RPMI7951 (cell line): ENCODE measurements at places on chromosomes 5 and 9. TPM values are rescaled to one million over a fixed set of nuclear protein-coding genes. Genes with fewer than 3 reads are reported as not detected.

- no peak for DNase-seq
These were observed 13.1 kb downstream of the RETREG1 start for GRCh38 chr5:16603701-16604100.

DNA sequence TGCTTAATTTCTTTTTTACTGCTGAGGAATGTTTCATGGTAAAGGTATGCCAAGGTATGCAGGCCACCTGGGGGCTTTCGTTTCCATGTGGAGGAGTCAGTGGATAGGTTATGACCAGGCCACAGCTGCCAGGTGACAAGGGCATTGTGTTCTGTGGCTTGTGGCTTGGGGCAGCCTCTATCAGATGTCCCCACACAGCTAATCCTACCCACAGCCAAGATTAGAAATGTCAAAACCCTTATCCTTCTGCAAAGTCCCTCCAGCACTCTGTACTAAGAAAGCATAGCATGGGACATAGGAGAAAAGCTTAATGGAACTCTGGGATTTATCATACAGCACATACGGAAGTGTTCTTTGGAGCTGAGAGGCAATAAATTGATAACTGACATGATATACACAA, 171.2 kb upstream of the S1PR3 start:
- peak; percentile 28 for DNase-seq

GRCh38 chr9:133585481-133586351, 23.5 kb downstream of the FAM163B start:
- peak; percentile 73 for DNase-seq

DNA sequence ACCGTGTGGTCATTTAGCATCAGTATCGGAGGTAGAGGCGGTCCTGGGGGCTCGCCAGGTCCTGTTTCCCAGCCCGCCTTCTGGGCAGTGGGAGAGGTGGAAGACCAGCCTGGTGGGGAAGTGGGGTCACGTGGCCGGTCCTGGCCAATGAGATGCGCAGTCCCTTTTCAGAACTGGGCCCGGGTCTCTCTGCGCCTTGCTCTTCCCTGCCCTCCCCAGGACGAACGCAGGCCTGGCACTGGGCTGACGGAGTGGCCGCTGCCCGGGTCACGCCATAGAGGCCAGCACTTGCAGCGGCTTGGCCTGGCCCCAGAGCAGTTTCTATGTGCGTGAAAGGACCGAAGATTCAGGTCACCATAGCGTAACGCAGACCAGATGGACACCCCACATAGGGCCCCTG, 97.6 kb downstream of the OLFM1 start:
- DNase-seq, result no peak

- no peak for DNase-seq
These were observed 5.0 kb downstream of the CDC42SE2 start for GRCh38 chr5:131268758-131269370.

DNA sequence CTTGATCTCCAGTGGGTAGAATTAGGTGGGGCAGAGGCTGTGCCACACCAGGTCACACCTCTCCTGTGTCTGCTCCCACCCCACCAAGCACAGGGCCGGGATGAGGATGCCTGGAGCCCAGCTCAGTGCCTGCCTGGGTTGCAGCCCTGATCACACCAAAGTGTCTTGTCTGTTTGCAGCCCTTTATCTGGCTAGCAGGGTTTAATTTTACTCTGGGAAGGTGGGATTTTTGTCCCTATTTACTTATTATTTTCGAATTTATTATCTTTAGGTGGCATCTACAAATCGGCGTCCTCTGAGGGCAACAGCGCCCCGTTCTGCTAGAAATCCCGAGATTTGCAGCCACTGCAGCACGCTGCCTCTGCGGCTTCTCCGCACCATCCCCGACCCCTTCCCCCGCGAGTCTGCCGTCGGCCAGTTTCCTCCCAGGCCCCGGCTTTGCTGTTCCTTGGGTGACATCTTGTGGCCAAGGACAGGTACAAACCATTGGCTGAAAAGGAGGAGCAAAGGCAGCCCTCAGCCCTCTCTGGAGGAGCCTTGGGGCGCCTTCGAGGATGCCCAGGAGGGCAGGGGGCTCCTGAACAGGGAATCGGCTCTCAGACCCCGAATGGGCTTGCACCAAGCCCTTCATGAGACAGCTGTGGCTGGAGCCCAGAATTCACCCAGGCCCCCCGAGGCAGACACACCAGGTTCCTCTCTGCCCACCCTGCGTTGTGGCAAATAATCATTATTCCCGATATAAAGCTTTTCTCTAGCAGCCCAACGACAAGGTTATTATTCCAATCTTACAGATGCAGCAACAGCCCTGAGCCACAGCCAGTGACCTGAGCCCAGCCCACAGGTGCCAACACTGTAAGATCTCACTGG, 113.0 kb downstream of the GAPVD1 start:
- peak; percentile 65 for DNase-seq

DNA sequence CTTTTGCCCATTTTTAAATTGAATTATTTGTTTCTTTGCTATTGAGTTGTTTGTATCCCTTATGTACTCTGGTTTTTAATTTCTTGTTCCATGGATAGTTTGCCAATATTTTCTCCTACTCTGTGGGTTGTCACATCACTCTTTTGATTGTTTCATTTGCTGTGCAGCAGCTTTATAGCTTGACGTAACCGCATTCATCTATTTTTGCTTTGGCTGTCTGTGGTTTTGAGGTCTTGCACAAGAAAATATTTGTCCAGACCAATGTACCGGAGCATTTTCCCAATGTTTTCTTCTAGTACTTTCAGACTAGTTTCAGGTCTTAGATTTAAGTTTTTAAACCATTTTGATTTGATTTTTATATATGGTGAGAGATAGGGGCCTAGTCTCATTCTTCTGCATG, 36.2 kb upstream of the ZNF366 start:
- DNase-seq, result peak; percentile 70

DNA sequence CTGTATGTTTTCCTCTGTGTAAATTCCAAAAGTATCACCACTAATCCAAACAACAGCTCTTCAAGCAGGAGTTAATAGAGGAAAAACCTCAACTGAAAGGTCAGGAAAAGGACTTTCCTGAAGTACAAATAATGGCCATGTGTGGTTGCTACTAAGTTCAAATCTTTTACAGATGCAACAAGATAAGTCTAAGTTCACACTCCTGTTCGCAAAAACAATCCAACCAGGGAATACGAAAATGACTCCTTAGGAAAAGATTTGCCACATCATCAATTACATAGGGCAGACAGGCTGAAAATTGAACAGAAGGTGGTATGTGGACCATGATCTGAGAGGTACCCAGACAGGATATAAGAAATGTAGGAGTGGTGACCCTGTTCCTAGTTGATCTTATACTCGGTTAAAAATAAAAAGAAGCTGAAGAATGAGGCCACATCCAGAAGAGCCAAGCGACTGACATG, 210.2 kb downstream of the TSSK1B start:
- peak; percentile 59 for DNase-seq

DNA sequence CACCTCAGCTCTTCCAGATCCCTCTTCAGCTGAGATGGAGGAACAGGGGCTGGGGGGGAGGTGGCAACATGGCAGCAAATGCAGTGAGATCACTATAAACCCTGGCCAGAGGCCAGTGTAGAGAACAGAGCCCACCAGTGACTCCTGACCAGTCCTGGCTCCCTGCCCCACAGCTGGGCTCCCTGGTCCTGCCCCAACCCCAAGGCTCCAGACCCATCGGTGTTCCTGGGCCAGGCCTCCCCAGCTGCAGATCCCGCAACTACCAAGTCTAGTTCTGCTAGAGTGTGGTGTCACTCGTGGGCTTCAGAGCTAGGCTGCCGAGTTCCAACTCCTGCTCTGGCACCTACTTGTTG, 16.8 kb downstream of the AKNA start:
- DNase-seq, result no peak

GRCh38 chr5:165187815-165188214, 1682.4 kb downstream of the MAT2B start:
- no peak for DNase-seq

DNA sequence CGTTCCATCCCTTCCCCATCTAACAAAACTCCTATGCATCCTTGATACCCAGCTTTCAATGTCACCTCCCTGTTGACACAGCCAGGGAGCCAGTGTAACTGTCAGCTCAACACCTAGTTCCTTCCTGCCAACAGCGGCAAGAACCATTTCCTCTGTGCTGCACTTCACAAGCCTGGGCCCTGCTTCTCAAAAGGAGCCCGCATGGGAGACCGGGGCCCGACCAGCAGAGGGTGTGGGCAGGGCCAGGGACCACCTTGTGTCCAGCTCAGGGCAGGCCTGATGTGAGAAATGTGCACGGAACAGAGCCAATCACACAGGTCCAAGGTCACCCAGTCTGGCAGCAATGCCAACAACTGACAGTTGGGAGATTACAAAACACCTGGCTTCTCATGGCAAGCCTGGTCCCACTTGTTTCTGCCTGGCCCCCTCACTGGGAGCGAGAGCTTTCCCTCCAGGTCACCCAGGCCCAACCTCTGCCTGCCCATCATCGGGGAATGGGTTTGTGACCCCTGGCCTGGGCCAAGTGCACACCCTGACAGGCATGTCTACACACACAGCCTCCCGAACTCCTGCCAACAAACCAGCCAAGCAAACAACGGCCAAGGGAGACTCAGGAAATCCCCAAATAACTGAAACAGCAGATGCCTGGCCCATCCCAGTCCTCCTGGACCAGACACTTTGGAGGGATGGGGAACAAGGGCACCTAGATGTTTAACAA, 3.1 kb downstream of the RNF44 start:
- DNase-seq, result no peak

DNA sequence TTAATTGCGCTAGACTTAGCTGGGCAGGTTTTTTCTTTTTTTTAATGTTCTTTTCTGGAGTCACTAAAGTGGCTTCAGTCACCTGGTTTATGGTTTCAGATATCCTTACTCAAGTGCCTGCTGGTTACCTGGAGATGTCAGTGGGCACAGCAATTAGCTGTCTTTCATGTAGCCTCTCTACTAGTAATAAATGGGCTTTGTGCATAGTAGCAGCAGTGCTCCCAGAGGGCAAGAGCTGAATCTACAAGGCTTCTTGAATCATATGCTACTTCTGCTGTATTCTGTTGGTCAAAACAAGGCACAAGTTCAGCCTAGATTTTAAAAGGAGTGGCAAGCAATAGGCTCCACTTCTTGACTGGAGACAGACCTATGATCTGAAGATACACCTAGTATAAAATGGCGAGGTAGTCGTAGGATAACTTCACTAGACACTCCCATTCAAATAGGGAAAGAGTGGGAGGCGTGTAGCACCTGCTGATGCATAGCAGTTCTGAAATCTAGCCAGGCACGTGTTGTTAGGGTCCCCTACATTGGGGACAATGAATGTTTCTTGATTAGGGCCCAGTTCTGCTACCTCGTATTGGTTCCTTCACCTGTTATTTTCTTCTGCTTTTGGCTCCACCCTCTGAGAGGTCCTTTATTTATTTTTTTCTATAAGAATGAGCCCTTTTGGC, 7.0 kb downstream of the SCAMP1 start:
- no peak for DNase-seq

- no peak for DNase-seq
These were observed 109.6 kb upstream of the CXCL14 start for GRCh38 chr5:135688385-135688784.

- no peak for DNase-seq
These were observed 11.8 kb upstream of the CXXC5 start for GRCh38 chr5:139636207-139636792.

DNA sequence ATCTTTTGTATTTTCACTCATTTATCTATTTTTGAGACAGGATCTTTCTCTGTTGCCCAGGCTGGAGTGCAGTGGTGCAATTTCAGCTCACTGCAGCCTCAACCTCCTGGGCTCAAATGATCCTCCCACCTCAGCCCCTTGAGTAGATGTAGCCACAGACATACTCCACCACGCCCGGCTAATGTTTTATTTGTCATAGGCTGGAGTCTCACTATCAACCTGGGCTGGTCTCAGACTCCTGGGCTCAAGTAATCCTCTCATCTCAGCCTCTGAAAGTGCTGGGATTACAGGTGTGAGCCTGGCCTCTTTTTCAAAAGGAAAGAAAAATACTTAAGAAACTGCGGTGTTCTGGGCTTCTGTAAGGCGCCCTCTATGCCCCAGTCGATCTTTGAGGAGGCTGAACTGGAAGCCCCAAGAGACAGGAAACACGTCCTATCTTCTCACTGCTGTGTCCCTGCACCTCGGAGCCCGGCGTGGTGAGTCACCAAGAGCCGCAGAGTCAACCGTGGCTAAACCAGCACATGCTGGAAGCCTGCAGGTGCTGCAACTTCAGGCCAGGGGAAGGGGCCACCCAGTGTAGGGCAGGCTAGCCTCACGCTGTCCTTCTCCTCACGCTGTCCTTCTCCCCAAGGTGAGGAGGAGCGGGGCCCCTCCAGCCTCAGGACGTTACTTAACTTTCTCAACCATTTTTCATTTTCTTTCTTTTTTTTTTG, 15.2 kb upstream of the LHX3 start:
- peak; percentile 67 for DNase-seq

DNA sequence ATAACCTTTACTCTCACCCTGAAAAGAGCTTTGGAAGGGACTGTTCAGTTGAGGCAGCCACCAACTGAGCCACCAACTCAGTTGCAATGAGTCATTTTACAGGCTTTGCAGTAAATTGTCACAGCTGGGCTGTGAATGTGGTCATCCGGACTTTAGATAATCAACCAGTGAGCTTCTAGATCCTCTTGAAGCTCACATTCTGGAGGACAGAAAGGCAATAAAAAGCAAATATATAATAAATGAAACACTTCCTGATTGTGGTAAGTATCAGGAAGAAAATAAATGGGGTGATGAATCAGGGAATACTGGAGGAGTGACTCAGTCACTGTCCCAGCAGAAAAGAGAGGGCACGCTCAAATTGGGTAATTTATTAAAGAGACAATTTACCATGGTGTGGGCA, 13.2 kb upstream of the C5orf58 start:
- DNase-seq, result peak; percentile 76

DNA sequence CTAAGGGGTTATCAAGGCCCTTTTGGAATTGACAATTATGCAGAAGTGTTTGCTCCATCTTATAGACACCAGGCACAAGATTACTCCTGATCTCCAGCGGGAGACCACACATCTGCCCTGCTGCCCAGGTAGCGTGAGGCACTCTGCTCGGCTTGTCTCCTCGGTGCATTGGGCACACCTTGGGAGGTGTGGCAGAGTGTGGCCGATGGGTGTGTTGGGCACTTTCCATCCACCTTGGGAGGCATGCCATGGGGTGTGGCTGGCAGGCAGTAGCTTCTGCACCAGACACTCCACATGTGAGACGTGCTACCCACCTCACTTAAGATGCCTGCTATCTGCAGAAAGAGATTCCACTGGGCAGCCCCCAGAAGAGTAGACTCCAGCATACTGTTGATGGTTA, 54.1 kb downstream of the GADD45G start:
- no peak for DNase-seq

- DNase-seq, result no peak
These were observed 109.3 kb downstream of the JAKMIP2 start for GRCh38 chr5:147673266-147673665.

Gene S100Z
- total RNA-seq, result 0.48 TPM in 1 of 2 replicates, not detected in the other

Gene GLRA1
- not detected in 2 replicates for total RNA-seq

Gene C5orf24
- 40.6 and 47.0 TPM in 2 replicates for total RNA-seq

Gene RNF130
- total RNA-seq, result 27.1 and 38.4 TPM in 2 replicates

Gene SLC25A2
- total RNA-seq, result 0.48 TPM in 1 of 2 replicates, not detected in the other

Gene FOXD4L3
- total RNA-seq, result not detected in 2 replicates

Gene MELK
- total RNA-seq, result 94.6 and 121 TPM in 2 replicates

Gene CD180
- under 0.01 TPM in 1 of 2 replicates, not detected in the other for total RNA-seq

Gene HRH2
- total RNA-seq, result 4.4 and 5.3 TPM in 2 replicates

Gene LCN1
- total RNA-seq, result not detected in 2 replicates

Gene PRRT1B
- total RNA-seq, result not detected in 2 replicates

Gene PCDHA12
- not detected in 2 replicates for total RNA-seq

Gene CCDC69
- 0.78 and 1.3 TPM in 2 replicates for total RNA-seq
